ENCODE measurements at places on chromosomes 3 and 15.

DNA sequence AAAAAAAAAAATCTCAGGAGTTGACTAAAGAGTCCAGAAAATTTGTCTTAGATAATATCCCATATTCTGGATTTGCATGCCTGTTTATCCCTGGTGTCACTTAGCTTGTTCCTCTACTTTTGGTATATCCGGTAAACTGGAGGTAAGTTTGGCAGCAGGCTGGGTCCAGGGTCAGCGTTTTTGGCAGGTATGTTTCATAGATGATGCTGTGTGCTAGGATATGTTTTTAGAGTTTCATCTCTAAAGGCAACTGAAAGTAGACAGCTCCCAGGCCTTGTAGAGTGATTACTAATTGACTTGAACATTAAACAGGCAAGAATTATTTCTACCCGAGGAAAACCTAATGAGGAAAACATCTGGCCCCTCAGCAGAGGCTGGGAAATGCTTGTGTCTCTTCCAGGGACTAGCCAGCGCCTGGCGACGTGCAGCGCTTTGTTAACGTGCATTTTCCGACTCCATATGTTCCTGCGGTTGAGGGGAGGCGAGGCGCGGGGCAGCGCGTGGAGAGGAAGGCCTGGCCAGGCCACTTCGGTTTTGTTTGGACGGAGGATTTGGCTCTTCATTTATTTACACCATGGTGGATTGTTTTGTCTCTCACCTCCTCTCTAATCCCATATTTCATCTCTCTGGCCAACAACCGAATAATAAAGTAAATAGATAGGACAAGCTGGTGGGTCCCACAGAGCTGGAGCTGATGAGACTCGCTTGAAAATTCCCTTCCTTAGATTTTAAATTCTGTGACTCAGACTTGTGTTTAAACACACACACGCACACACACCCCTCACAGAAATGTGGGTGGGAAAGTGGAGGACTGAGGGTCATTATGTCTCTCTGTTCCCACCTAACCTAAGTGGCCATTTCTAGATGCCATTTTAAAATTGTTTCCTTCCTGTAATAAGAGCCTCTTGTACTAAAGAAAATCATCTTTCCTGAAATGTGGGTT lies 65.3 kb downstream of the ASB7 start:
- DNase-seq: no peak

- DNase-seq: no peak
Measured at GRCh38 chr3:186164696-186165095, 55.8 kb upstream of the ETV5 start.

DNA sequence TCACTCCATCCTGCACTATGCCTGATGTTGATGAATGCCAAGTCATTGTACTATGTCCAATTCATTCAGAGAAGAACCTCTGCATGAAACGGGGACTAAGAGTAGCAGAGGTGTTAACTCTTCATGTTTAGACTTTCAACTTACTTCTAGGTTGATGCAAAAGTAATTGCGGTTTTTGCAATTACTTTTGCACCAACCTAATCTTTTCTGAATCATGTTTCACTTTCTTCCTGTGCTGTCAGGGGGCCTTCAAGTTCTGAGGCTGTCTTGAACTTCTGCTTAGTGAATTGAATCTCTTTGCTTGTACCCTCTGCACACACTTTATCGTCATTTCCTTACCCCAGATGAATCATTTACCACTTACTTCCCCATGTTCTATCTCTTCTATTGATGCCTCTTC lies 636.2 kb downstream of the NAALADL2 start:
- DNase-seq: no peak

GRCh38 chr15:68113273-68113672 lies 59.2 kb downstream of the PIAS1 start:
- DNase-seq: no peak
